ENCODE measurements at places on chromosomes 4 and X. TPM values are rescaled to one million over a fixed set of nuclear protein-coding genes. Genes with fewer than 3 reads are reported as not detected.
A peak's percentile ranks its signal among the peaks of the same experiment; 100 is the strongest.

Gene SPP1
- polyA plus RNA-seq, result 3.0 TPM

Gene GYPE
- 1.0 TPM for polyA plus RNA-seq

DNA sequence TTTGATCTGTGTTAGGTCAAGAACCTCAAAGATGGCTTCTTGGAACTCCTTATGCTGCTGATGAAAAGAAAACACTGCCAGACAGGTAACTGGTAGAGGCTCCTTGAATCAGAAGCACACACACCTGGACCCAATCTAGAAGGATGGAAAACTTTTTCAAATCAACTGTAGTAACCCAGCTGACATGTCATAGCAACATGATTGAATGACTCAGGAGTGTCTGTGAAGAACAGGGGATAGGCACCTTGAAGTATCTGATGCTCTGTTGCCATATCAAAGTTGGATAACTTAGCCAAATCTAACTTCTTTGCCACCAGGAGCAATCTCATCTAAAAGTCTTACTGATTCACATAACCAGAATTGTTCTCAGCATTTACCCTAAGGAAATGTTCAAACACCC, 98.8 kb downstream of the ELOVL6 start:
- DNase-seq, result no peak
- no peak overlapping the region for H3K27ac ChIP-seq
- no peaks in the 10 kb centered on the region for H3K4me1 ChIP-seq
- no peak overlapping the region for H3K4me3 ChIP-seq
- H3K36me3 ChIP-seq, result no peaks in the 10 kb centered on the region

DNA sequence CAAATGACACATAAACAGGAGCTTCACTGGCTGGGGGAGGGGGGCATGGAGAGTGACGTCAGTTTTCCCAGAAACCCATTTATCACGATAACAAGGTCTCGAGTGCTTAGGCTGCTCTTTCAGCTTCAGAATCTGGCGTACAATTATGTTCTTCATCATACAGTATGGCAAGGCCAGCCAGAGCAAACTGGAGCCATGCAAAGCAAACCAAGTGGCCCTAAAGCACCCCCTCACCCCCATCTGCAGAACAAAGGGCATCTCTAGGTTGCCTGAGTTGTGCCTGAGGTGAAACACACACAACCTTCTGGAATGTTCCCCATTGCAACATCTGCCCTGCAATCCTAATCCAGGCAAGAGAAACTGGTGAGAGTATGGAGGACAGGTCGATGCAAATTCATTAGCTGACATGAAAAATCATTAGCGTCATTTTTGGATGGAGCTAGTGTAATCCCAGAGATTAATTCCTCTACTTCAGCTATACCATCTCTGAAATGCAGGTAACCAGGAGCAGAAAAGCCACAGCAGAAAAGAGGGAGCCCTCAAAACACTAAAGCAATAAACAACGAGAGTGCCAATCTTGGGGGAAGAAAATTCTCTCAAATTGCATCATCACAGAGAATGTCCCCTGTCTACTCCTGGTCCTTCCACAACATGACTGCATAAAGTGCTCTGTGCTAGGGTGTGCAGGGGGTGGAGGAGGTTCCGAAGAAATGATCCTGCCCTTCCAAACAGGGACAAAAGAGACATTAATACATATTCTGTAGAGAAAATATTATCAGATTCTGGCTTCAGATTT, 1.8 kb downstream of the SEPTIN6 start:
- H3K36me3 ChIP-seq, result no peaks in the 10 kb centered on the region
- peaks cover 2% of the 10 kb centered on the region for H3K27me3 ChIP-seq
- H3K4me3 ChIP-seq, result peak overlapping the region; percentile 80
- no peak for DNase-seq

DNA sequence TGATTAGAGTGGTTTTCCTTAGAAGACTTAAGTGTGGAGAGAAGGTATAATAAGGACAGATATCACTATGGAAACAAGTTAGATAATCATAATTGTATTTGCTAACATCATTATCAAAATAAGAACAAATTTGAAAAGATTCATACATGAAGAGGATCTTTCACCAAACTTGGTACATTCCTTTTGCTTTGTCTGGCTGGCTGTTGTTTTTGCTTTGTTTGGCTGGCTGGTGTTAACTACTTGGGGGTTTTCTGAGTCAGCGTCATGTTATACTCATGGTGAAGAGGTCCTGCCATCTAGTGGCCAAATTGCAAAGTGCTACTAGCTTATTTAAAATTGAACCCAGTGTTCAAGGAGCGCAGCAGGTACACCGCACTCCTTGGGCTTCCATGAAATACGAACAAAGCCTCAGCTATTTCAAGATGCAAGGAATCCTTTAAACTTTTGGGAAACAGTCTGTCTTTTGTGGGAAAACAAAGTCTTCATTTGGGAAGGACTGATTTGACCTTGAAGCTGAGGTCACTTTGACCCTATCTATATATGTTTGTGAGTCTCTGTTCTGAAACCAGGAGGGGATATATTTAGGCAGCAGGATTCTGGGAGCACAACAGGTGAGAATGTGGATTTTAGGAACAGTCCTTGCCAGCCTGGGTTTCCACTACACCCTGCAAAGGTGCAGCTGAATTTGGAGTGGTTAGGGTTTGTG, 129.7 kb downstream of the PLS3 start:
- no peaks in the 10 kb centered on the region for H3K4me1 ChIP-seq
- no peaks in the 10 kb centered on the region for H3K27me3 ChIP-seq
- H3K4me3 ChIP-seq, result no peak overlapping the region
- H3K36me3 ChIP-seq, result no peaks in the 10 kb centered on the region
- DNase-seq, result peak; percentile 68
- peak overlapping the region; percentile 25 for H3K27ac ChIP-seq

GRCh38 chr4:24730256-24731001, 64.9 kb upstream of the SOD3 start:
- H3K27me3 ChIP-seq, result no peaks in the 10 kb centered on the region
- H3K36me3 ChIP-seq, result no peaks in the 10 kb centered on the region
- H3K27ac ChIP-seq, result peak overlapping the region; percentile 68
- H3K4me3 ChIP-seq, result no peak overlapping the region
- peaks cover 11% of the 10 kb centered on the region for H3K4me1 ChIP-seq
